GM23248 (cell line): ENCODE measurements at places on chromosomes 1 and 21. TPM values are rescaled to one million over a fixed set of nuclear protein-coding genes. Genes with fewer than 3 reads are reported as not detected.

The CD1B gene
- not detected in 2 replicates for polyA plus RNA-seq

DNA sequence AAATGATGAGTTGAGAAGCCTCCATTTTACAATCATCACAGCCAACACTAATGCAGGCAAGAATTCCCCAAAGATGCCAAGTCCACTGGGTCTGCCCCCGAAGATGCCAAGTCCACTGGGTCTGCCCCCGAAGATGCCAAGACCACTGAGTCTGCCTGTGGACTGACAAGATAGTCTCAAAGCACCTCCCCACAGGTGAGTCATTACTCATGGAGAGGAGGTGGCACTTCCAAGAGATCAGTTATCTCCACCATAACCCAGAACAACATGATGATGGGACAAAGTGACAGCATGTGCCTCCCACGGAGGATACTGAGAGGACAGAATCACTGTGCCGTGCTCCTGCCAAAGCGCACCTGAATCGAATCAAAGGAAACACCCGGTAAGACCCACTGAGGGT is 4.8 kb downstream of the PTTG1IP start:
- DNase-seq: no peak

The SLC22A15 gene
- polyA plus RNA-seq: 5.7 and 6.3 TPM in 2 replicates

DNA sequence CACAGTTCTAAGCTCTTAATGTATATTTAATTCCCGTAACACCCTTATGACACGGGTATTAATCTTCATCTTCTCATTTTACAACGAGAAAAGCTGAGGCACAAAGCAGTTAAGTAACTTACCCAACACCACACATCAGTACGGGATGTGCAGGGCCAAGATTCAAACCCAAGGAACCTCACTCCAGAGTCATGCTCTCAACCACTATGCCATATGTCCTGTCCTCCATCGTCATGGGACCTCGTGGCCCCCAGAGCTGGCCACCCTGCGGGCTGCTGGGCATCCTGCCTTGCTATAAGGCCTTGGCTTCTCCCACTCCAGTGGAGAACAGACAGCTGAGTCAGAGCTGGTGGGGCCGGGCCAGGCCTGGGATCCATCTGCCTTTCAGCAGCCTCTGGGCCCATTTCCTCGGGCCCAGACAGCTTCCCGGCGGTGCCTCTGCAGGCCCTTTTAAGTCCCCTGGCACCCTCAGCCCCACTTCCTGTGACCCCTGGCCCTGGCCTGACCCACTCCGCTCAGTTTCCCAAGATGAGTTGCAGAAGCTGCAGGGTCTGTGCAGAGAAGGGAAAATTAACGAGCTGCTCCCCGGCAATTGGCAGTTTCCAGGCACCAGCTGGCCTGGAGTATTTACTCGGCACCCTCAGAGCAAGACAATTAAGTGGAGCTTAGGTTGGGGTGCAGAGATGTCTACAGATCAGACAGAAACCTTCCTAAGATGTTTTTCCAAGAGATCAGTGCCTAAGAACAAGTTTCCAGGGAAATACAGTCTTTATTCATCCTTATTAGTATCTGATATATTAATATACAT is 98.2 kb downstream of the EPHB2 start:
- peak; percentile 95 for DNase-seq

The MASP2 gene
- polyA plus RNA-seq: 0.10 and 0.16 TPM in 2 replicates

GRCh38 chr1:31689854-31690253 is 14.0 kb downstream of the COL16A1 start:
- peak; percentile 98 for DNase-seq

- no peak for DNase-seq
Measured at GRCh38 chr1:147741065-147741464, 19.3 kb downstream of the GJA5 start.

DNA sequence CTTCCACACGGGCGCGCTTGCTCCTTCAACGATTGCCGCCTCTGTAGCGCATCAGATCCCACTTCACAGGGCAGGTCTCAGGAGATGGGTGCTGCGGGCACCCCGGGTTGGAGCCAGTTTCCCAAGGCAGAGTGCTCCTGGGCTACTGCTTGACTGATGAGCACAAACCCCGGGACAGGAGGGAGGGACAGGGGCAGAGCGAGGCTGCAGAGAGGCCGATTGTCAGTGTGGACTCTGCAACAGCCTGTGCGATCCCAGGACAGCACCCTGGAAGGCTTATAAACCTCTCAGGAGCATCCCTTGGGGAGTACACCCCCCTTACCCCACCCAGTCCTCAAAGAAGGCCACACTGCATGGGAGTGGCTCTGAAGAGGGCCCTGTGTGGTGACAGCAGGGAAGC is 28.0 kb upstream of the BACE2 start:
- DNase-seq: no peak

DNA sequence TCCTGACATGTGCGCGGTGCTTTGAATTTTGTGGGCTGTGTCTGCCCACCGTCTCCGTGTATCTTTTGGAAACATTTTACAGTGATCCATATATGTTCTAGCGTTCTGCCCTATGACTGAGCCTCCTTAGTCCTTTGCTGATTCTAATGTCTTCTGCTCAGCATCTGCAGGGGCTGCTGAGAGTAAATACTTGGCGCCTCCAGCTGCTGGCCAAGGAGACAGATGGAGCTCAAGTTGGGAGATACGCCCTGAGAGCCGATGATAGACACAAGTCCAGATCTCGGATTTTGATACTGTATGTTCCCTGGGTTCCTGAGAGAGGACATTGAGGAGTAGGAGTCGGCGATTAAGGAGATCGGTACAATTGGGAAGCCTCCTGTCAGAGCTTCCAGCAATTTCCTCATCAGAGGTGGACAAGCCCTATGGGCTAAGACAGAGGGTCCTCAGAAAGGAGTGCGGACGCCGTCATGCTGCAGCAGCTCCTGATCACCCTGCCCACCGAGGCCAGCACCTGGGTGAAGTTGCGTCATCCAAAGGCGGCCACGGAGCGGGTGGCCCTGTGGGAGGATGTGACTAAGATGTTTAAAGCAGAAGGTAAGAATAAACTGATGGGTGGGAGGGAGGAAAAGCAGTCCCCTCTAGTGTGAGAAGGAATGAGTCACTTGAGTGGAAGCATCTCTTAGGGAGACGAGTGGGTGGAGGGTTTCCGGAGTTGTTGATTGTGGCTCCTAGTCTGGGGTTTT is 390 bp downstream of the ZFP69B start:
- DNase-seq: peak; percentile 76

DNA sequence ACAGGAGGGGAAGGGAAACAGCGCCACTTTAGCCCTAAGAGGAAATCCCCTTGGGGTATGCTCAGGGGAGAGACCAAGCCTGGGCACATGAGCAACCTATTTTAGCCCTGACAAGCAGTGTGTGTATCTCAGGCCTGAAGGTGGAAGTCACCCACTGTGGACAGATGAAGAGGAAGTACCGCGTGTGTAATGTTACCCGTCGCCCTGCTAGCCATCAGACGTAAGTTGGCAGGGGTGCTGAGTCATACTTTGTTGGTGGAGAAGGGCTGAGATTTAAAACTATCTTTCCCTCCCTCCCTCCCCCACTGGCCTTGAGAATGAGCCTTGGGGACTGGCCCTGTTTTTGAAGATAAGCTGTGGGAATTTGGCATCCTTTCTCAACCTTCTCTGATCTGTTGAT is 11.2 kb downstream of the AGO1 start:
- no peak for DNase-seq

The PROK1 gene
- polyA plus RNA-seq: not detected in 2 replicates

- DNase-seq: no peak
Measured at GRCh38 chr1:92945748-92946270, 15.5 kb downstream of the DIPK1A start.

DNA sequence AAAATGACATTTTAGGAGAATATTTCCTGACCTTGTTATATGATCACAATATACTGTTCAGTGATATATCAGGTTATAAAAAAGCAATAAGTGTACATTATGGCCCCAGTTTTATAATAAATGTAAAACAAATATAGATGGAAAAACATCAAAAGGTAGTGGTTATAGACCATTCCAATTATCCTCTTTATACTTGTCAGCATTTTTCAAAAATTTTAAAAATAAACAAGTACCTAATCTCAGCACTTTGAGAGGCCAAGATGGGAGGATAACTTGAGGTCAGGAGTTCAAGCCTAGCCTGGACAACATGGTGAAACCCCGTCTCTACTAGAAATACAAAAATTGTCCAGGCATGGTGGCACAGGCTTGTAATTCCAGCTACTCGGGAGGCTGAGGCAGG is 69.6 kb upstream of the B3GALNT2 start:
- no peak for DNase-seq

The OLFML3 gene
- polyA plus RNA-seq: 141 and 149 TPM in 2 replicates

The HOOK1 gene
- polyA plus RNA-seq: not detected in 2 replicates

- no peak for DNase-seq
Measured at GRCh38 chr1:64466033-64466432, 3.9 kb upstream of the CACHD1 start.
